ENCODE measurements at places on chromosomes 4 and X. TPM values are rescaled to one million over a fixed set of nuclear protein-coding genes. Genes with fewer than 3 reads are reported as not detected.

The ADAMTS3 gene
- polyA plus RNA-seq = 1.0 TPM

The CENPE gene
- polyA plus RNA-seq = 35.7 TPM

The RAB40AL gene
- 0.34 TPM for polyA plus RNA-seq

The TKTL2 gene
- not detected for polyA plus RNA-seq

The SHROOM4 gene
- polyA plus RNA-seq = 1.4 TPM

The SMR3A gene
- polyA plus RNA-seq = not detected

The REST gene
- polyA plus RNA-seq = 34.2 TPM

The BTC gene
- polyA plus RNA-seq = 0.18 TPM

The ARAP2 gene
- 0.92 TPM for polyA plus RNA-seq

The RHOXF2B gene
- polyA plus RNA-seq = not detected

The SCML2 gene
- polyA plus RNA-seq = 20.3 TPM

The PLP1 gene
- 36.9 TPM for polyA plus RNA-seq

The CACNA1F gene
- polyA plus RNA-seq = 0.23 TPM

The MAGEA4 gene
- polyA plus RNA-seq = 1.0 TPM

The UCP1 gene
- 0.40 TPM for polyA plus RNA-seq

The NWD2 gene
- polyA plus RNA-seq = not detected

The EVC2 gene
- polyA plus RNA-seq = 3.4 TPM

The CENPI gene
- 5.2 TPM for polyA plus RNA-seq

The CFAP47 gene
- not detected for polyA plus RNA-seq

The NPY2R gene
- 0.16 TPM for polyA plus RNA-seq

The LRIT3 gene
- not detected for polyA plus RNA-seq

The MAGEC2 gene
- polyA plus RNA-seq = not detected

The MID1IP1 gene
- 28.5 TPM for polyA plus RNA-seq

The DCAF4L1 gene
- 0.55 TPM for polyA plus RNA-seq

The GLOD5 gene
- not detected for polyA plus RNA-seq

The SCD5 gene
- 0.85 TPM for polyA plus RNA-seq

The NIPAL1 gene
- 5.3 TPM for polyA plus RNA-seq

The NRK gene
- 6.4 TPM for polyA plus RNA-seq

The TEX13D gene
- polyA plus RNA-seq = not detected

The STBD1 gene
- polyA plus RNA-seq = 1.5 TPM

The LEF1 gene
- 1.0 TPM for polyA plus RNA-seq

The C4orf46 gene
- polyA plus RNA-seq = 18.9 TPM

The IL2RG gene
- polyA plus RNA-seq = 0.26 TPM

The TIGD2 gene
- polyA plus RNA-seq = 1.8 TPM

The TMEM128 gene
- 25.9 TPM for polyA plus RNA-seq

The FANCB gene
- 16.2 TPM for polyA plus RNA-seq

The MAGEA8 gene
- polyA plus RNA-seq = not detected

The PCDH11X gene
- polyA plus RNA-seq = 10.8 TPM

The CT45A10 gene
- polyA plus RNA-seq = not detected

The BMP3 gene
- polyA plus RNA-seq = 0.03 TPM

The ANXA10 gene
- polyA plus RNA-seq = not detected

The PPBP gene
- polyA plus RNA-seq = not detected

The RXFP1 gene
- not detected for polyA plus RNA-seq

The AFP gene
- 17.1 TPM for polyA plus RNA-seq

The GPR173 gene
- 0.94 TPM for polyA plus RNA-seq

The AFM gene
- polyA plus RNA-seq = not detected

The FGD1 gene
- polyA plus RNA-seq = 12.7 TPM

The SLC26A1 gene
- polyA plus RNA-seq = 0.07 TPM

The SNCA gene
- 26.3 TPM for polyA plus RNA-seq

All from GM23338 (cell line).